ENCODE measurements at places on chromosomes 2 and 18.

DNA sequence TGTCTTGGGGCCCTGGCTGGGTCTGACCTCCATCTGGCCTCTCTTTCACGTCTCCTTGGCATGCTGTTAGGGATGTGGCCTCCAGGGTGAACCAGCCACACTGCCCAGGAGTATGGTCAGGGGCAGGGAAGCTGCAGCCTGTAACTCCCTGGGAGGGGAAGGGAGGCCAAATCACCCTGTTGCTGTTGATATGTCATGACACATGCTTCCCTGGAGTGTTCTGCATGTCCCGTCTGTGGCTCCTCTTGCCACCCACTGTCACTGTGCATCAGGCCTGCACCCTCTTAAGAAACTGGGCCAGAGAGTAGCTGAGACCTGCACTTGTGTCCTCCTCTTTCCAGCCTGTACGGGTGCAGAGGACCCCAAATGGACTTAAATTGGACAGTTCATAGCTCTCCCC is 221.3 kb downstream of the FHOD3 start:
- no peaks in the 10 kb centered on the region for H3K4me1 ChIP-seq
- no peaks in the 10 kb centered on the region for H3K36me3 ChIP-seq
- no peak overlapping the region for H3K27ac ChIP-seq
- H3K27me3 ChIP-seq, result peaks cover 36% of the 10 kb centered on the region

DNA sequence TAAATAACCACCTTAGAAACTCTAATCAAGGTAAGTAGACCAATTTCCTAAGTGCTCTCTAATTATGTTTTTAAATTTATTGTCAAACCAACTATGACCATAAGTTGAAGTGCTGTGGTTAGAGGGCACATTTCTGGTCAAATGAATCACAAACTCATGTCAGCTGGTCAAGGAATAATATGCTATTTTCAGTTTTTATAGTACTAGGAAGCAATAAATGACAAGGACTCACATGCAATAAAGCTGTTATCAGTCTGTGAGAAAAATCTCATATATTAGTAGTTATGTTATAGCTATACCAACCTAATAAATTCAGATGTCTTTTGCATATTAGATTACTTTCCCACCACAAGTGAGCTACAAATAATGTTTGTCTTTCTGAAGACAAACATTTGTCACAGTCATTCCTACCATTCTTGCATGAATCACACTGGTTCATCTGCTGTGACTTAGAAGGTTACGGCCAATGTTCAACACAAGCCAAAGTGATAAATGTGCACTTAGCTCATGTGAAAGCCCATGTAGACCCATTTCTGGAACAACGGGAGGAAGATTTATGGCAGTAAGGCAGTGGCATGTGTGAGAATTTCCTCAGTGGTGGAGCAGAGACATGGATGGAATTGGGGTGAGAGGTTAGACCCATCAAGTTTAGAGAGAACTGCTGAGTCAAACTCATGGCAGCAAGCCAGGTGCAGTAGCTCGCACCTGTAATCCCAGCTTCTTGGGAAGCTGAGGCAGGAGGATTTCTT is 27.4 kb upstream of the CCNYL1 start:
- peaks cover 21% of the 10 kb centered on the region for H3K27me3 ChIP-seq
- no peaks in the 10 kb centered on the region for H3K4me1 ChIP-seq
- no peak overlapping the region for H3K4me3 ChIP-seq
- H3K36me3 ChIP-seq, result no peaks in the 10 kb centered on the region

DNA sequence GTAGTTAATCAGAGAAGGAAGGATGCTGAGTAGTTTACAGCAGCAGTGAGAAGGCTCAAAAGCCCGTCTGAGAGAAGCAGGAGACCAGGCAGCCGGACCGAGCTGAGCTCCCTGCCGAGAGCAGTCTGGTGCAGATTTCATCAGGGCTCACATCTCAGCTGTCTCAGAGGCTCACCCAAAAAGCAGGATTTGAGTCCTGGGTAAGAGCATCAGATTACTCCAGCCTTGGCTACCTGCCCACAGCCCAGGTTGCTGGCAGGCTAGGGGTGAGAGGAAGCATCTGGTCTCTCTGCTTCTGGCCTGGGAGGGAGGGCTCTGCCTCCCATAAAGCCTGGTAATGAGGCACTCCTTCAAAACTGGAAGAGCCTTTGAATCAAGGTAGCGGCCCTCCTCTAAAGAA is 140.5 kb downstream of the ST6GAL2 start:
- no peak overlapping the region for H3K4me3 ChIP-seq
- no peaks in the 10 kb centered on the region for H3K36me3 ChIP-seq
- no peak for DNase-seq
- no peaks in the 10 kb centered on the region for H3K4me1 ChIP-seq
- no peak overlapping the region for H3K27ac ChIP-seq

GRCh38 chr18:79818036-79818435 is 20.3 kb downstream of the KCNG2 start:
- no peak for DNase-seq
- H3K36me3 ChIP-seq, result no peaks in the 10 kb centered on the region
- peaks cover 3% of the 10 kb centered on the region for H3K27me3 ChIP-seq
- H3K27ac ChIP-seq, result no peak overlapping the region

DNA sequence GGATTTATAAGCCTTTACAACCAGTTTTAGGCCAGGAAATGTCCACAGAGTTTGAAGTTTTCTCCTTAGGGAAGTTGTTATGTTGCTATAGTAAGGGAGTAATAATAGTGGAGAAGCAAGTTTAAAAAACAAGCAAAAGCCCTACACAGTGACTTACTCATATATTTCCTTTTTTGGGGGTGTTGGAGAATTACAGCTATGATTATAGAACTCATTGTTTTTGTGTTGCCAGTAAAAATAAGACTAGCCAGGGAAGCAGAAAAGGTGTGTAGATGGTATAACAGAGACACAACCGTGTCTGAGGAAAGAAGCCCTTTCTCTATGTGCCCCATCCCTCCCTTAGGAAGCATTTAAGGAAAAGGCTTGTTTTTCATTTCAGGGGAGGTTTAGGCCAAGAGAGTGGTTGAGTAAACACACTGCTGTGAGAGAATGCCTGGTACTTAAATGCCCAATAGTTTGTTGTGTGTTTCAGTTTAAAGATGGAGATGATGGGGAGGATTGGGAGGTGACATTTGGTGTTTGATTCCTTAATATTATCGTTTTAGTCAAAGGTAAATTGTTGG is 2.3 kb downstream of the VAPA start:
- no peaks in the 10 kb centered on the region for H3K36me3 ChIP-seq
- H3K27ac ChIP-seq, result peak overlapping the region; percentile 27
- no peaks in the 10 kb centered on the region for H3K27me3 ChIP-seq

- H3K27me3 ChIP-seq, result peaks cover 19% of the 10 kb centered on the region
- DNase-seq, result no peak
- peak overlapping the region; percentile 15 for H3K27ac ChIP-seq
Measured at GRCh38 chr2:1548910-1549673, 135.8 kb downstream of the TPO start.

- no peaks in the 10 kb centered on the region for H3K36me3 ChIP-seq
- DNase-seq, result no peak
- peak overlapping the region; percentile 10 for H3K27ac ChIP-seq
- peaks cover 8% of the 10 kb centered on the region for H3K27me3 ChIP-seq
- peak overlapping the region; percentile 89 for H3K4me3 ChIP-seq
Measured at GRCh38 chr18:76495435-76496193, 572 bp upstream of the ZNF516 start.

GRCh38 chr18:49075681-49076080 is 124.9 kb upstream of the SMAD7 start:
- H3K36me3 ChIP-seq, result peaks cover 15% of the 10 kb centered on the region
- H3K27ac ChIP-seq, result no peak overlapping the region
- DNase-seq, result no peak
- no peaks in the 10 kb centered on the region for H3K27me3 ChIP-seq

DNA sequence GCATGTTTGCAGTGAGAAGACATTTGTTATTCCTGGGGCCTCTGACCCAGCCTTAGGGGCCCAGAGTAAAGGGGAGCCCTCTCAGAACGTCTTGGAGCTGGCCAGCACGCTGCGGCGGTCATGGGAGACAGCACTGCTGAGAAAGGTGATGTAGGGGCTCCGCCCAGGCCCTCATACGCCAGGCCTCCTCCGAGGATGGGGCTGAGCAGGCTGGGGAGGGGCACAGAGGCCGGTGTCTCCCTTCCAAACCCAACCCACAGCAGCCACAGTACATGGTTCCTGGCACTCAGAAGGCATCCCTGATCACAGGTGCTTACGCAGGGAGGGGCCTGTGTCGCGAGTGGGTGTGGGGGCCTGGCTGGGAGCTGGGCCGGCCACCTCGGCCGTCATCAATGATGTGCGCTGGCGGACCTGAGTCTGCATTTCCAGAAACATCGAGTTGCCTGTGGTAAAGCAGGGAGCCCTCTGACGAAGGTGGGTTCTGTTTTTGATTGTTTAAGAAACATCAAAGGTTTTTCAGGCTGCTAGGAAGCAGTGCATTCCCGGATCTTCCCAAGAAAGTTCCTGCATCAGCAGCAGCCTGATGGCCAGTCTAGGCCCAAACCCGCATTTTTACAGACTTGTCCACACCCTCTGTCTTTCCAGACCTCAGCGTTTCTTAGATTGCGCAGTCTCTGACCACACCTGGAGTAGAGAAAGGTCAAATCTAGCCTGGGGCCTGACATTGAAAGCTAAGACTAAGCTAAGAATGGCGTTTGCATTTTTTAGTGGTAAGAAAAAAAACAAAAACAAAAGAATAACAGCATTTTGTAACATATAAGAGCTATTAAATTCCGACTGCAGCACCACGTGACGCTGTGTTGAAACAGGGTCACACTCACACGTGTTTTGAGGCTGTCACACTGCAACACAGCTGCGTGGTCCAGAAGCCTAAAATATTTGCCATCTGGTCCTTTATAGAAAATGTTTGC is 51.2 kb upstream of the PXDN start:
- peak overlapping the region; percentile 85 for H3K27ac ChIP-seq
- H3K4me1 ChIP-seq, result no peaks in the 10 kb centered on the region
- no peaks in the 10 kb centered on the region for H3K36me3 ChIP-seq
- no peaks in the 10 kb centered on the region for H3K27me3 ChIP-seq
- no peak overlapping the region for H3K4me3 ChIP-seq
- DNase-seq, result no peak

DNA sequence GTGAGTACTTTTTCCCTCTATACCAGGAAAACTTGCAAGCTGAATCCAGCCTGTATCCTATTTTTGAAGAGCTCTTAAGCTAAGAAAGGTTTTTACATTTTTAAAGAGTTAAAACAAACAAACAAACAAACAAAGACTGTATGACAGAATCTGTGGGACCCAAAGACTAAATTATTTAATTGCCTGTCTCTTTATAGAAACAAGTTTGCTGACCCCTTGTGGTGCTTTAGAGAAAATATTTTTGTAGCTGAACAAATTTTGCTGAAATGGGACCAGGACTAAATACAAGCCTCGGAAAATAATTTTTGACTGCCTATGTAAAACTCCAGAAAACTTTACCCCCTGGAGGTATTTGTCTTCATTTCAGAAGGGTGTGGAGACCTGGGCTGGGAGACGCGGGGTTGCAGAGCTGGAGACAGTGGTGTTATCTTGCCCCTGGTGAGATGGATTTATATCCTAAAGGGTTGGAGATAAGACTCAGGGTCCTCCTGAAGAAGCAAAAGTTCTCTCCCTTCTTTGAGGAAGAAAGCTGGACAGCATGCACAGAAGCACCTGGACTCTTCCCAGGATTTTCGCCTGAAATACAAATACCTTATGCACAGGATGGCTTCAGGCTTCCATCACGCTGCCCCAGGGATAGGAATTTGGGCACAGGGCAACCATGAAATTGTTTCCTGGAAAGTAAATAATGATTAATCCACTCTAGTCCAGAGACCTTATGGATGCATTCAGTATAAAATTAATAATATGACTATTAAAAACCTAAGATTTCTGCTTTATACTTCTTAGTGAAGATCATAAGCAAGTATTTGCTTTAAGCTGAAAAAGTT is 54.3 kb downstream of the TMX3 start:
- H3K4me3 ChIP-seq, result no peak overlapping the region
- no peaks in the 10 kb centered on the region for H3K36me3 ChIP-seq

DNA sequence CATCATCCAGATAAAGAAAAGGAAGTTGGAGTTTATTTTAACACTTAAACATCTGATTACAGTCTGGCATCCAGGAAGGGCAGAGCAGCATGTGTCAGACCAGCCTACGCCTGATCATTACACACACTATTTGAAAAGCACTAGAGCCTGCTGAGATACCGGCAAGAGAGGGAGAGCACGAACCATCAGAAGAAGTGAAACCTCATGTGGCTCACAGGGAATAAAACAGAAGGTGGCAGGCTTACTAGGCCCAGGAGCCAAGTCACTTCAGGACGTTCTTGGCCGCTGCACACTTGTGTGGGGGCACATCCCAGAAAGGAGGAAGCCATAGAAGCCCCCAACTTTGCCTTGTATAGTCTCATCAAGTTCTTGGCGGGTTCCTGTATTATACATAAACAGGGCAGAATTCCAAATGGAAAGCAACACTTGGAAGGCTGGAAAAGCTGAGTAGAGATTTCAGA is 105.5 kb downstream of the UGGT1 start:
- peaks cover 30% of the 10 kb centered on the region for H3K4me1 ChIP-seq
- no peaks in the 10 kb centered on the region for H3K27me3 ChIP-seq
- DNase-seq, result no peak
- peak overlapping the region; percentile 55 for H3K4me3 ChIP-seq
- peaks cover 11% of the 10 kb centered on the region for H3K36me3 ChIP-seq
- peak overlapping the region; percentile 10 for H3K27ac ChIP-seq

DNA sequence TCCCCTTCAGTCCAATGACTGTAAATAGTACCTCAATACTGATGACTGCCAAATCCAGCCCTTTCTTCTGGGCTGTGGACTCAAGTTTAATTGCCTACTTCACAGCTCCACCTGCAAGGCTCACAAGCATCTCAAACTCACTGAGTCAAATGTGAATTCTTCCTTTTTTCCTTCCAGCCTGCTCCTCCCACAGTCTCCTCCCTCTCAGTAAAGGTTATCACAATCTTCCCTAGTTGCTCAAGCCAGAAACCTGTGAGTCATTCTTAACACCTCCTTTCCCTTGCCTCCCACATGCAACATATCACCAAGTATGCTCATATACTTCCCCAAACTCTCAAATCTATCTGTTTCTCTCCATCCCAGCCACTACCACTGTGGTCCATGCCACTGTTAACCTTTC is 3.7 kb upstream of the MFSD6 start:
- H3K36me3 ChIP-seq, result no peaks in the 10 kb centered on the region
- H3K4me3 ChIP-seq, result no peak overlapping the region
- no peak overlapping the region for H3K27ac ChIP-seq
- no peak for DNase-seq
- peaks cover 5% of the 10 kb centered on the region for H3K4me1 ChIP-seq

- DNase-seq, result no peak
- no peaks in the 10 kb centered on the region for H3K36me3 ChIP-seq
- H3K4me3 ChIP-seq, result peak overlapping the region; percentile 90
- H3K27ac ChIP-seq, result peak overlapping the region; percentile 90
Measured at GRCh38 chr2:108988076-108988795, 784 bp downstream of the EDAR start.

GRCh38 chr2:170690640-170691039 is 24.5 kb upstream of the SP5 start:
- H3K27ac ChIP-seq, result no peak overlapping the region
- peaks cover 7% of the 10 kb centered on the region for H3K27me3 ChIP-seq
- H3K4me3 ChIP-seq, result no peak overlapping the region
- H3K36me3 ChIP-seq, result no peaks in the 10 kb centered on the region
- no peaks in the 10 kb centered on the region for H3K4me1 ChIP-seq
